ENCODE measurements at places on chromosomes 6 and 20.

DNA sequence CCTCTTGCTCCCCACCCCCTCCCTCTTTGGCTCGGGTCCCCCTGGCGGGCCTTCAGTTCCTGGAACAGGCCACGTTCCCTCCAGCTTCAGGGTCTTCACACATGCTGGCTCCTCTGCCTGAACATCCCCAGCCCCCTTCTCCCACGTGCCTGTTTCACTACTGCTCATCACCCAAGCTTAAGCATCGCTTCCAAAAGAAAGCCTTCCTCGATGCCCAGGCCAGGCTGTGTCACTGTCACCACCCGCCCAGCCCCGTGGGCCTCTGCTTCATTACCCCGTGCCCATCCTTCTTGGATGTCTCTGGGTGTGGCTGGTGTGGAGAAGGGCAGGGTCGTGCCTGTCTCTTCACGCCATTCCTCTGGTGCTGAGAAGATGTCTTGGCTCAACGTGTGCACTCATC, 2.8 kb downstream of the DLGAP4 start:
- no peak for DNase-seq

DNA sequence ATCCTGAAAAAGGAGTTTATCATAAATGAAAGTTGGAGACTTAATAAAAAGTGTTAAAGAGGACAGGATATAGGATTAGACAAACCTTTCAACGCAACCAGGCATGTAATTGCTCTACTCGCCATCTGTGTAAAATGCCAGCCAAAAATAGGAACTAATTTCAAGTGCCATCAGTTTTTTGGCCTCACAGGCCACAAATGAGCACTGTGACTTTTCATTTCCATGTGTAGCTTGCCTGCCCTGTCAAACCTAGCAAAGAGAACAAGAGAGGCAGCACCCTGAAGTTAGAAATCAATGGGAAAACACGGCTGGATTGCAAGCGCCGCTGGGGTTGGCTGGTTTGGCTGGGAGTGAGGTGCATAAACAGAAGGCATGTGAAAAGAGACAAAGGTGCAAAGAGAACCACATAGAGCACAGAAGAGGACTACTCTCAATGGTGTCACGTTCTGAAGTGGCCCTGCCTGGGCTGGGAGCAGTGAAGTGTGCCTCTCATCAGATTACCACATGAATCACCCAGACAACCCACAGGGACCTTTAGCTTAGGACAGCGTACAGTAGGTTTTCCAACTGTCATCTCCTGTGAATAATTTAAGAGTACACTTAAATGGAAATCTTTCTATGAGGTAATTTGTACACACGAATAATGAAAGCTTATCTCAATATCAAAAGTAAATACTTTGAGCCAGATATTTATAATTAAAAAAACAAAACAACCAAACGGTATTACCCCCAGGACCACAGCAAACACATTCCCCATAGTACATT, 78.0 kb upstream of the NHSL1 start:
- no peak for DNase-seq

DNA sequence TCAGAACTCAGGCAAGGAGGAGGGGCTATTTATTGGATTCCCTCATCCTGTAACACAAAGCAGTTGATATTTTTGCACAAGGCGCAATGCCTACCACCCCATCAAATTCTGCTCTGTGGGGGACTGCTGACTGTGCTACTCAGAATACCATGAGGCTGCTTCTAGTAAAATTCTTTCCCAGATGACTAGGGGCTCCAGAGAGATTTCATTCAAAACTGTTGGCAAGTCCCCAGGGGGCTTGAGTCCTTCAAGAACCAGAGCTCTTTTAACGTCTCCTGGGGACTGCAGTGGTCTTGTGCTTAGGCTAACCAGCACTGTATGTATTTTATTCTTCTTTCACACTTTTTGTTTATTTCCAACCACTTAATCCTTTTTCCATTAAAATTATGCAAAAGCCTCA, 365.9 kb upstream of the AGPAT4 start:
- DNase-seq = no peak

DNA sequence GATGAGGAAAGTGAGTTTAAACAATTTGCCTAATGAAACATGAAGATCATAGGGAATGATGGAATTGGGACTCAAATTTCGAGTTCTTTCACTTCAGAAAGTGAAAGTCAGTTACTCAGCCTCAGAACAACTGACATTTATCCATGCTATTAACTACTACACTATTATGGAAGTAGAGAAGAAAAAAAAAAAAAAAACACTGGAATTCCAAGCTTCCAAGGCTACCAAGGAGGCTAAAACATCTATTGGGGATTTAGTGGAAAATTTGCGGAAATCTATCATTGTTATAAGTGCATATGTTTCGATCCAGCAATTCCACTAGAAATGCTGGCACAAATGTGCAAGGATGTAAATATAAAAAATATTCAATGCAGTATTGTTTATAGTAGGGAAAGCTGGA, 70.4 kb downstream of the TSHZ2 start:
- DNase-seq = no peak

- no peak for DNase-seq
Observed at GRCh38 chr6:15792842-15793241, 130.0 kb upstream of the DTNBP1 start.

- DNase-seq = no peak
Observed at GRCh38 chr20:8740265-8740664, 328.6 kb upstream of the PLCB4 start.

GRCh38 chr6:152642578-152643375, 5.6 kb upstream of the SYNE1 start:
- peak; percentile 46 for DNase-seq

DNA sequence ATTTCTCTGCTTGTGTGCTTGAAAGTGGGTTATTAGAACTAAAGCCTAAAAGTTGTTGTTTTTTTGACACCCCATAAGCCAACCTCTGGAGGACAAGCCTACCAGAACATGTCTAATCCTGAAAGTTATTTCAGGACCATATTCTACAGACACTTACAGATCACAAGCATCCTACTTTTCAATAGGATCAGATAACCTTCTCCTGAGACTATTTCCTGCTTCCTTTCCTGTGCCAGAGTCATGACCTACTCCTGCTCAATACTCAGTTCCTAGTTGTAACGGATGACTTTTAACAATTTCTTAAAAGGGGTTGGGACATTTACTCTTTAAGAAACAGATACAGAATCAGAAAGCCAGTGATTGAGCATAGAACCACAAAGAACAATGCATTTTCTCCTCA, 5.3 kb upstream of the FILIP1 start:
- no peak for DNase-seq

- DNase-seq = no peak
Observed at GRCh38 chr6:144193181-144193580, 42.9 kb downstream of the STX11 start.

DNA sequence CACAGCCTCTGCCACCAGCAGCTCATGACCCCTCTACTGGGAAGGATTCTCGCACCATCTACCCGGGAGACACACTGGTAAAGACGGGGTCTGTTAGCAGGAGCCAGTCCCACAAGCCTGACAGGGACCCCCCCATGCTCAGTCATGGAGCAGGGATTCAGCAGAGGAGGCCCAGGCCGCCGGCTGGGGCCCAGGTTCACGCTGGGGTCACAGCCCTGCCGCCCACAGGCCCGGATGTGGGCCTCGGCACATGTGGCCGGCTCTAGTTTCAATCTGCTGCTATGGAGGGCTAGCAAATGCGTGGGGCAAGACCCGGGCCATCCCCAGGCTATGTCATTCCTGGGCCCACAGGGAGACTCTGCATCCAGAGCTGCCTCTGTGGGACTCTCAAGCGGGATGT, 25.1 kb downstream of the PXDC1 start:
- DNase-seq = no peak

GRCh38 chr6:120055071-120055470, 705.5 kb upstream of the MAN1A1 start:
- DNase-seq = no peak

GRCh38 chr6:141990840-141991239, 141.9 kb upstream of the GJE1 start:
- DNase-seq = no peak

- DNase-seq = no peak
Observed at GRCh38 chr6:23350752-23351453, 775.1 kb upstream of the NRSN1 start.

DNA sequence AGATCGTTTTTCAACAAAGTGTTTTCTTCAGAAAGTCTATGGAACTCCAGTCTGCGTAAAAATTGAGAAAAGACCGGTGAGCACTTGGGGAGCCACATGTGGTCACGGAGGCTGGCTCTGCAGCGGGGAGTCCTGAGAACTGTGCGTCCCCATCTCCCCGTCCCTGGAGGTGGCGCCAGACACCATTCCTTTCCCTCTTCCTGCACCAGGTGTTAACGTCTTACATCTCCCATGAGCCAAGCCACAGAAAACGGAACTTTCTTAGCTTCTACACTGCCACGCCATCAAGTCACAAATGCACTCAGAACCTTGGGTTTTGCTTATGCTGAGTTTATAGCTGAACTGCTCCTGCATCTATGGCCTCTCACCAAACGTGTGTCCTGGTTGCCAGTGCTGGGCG, 62.6 kb downstream of the GINS1 start:
- DNase-seq = peak; percentile 41

DNA sequence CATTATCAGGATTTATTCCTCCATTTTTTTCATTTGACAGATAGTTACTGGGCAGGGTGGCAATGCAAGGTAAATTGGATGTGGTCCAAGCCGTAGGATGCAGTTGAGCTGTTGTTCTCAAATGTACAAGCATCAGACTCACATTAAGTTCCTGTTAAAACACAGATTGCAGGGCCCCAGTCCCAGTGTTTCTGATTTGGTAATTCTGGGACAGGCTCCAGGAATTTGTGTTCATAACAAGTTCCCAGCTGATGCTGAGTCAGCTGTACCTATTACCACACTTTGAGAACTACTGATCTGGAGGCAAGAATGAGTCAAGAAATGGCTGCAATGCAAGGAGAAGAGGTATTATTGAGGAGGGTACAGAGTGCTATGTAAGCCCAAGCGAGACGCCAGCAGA, 11.7 kb downstream of the TMEM244 start:
- no peak for DNase-seq

DNA sequence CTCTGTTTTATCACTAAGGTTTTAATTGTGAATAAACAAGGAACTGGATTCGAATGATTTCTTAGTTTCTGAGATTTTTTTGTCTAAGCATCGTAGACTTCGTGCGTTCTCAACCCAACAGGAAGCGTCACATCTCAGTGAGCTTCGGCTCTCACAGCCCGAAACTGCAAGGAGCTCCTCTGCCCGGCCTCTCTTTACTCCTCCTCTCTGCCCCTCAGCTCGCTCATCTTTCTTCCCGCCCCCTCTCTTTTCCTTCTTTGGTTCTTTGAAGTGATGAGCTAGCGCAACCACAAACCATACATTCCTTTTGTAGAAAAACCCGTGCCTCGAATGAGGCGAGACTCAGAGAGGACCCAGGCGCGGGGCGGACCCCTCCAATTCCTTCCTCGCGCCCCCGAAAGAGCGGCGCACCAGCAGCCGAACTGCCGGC, 480 bp upstream of the NT5E start:
- DNase-seq = peak; percentile 78

GRCh38 chr6:165468340-165469235, 159.2 kb upstream of the C6orf118 start:
- DNase-seq = no peak

DNA sequence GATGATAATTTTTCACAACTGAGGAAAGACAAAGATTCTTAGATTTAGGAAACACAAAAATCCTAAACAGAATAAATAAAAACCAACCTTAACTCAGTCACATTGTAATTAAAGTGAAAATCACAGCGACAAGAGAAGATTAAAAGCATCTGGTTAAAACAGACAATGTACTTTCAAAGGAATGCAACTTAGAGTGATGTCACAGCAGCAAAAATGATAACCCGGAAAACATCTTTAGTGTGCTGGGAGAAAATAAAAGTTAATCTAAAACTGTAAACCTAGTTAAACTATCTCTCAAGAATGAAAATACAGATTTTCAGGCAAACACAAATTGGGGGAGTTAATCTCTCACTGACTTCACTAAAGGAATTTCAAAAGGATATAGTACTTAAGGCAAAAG, 76.8 kb upstream of the OGFRL1 start:
- no peak for DNase-seq

GRCh38 chr20:62723768-62724450, 15.3 kb downstream of the NTSR1 start:
- no peak for DNase-seq

- no peak for DNase-seq
Observed at GRCh38 chr6:166587631-166588413, 1.3 kb upstream of the RAMACL start.

DNA sequence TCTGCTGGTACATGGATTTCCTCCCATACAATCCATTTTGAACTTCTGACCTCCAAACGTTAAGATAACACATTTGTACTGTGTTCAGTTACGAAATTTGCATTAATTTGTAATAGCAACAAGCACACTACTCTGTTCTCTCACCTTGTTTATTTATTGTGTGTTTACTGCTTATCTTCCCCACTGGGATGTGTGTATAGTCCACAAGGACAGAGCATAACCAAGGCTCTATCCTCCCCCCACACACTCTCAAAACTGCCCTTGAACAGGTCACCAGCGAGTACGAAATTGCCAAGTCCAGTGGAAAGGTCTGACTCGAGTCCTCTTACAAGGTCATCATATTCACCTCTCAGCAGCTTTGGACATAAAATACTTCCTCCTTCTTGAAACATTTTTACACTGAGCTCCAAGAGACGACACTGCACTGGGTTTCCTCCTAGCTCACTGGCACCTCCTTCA, 18.6 kb downstream of the ADTRP start:
- DNase-seq = no peak

DNA sequence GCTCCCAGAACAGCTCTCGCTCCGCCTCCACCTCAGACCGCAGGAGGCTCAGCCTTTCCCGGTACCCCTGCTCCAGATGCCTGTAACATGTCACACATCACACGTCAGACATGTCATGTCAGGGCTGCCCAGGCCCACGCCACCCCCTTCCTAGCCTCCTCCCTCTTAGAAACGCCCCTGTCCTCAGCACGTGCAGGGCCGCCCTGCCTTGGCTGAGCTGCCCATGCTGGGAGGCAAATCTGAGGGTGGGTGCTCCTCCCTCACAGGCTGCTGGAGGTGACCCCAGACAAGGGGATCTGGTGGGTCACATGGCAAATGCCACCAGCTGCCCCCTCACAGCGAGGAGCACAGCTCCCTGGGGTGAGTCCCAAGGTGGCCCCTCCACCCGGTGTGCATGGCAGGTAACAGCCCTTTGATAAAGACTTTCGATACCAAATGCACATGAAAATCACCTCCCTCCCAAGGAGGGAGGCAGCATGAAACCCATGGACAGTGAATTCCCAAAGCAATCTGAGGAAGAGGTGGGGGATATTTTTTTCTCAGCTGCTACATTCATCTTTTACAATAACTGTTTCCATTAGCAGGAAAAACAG, 84.1 kb downstream of the GINS1 start:
- DNase-seq = no peak

GRCh38 chr6:34154668-34155447, 9.0 kb upstream of the GRM4 start:
- DNase-seq = peak; percentile 73

All from left hindlimb (tissue), 1 donor.